ENCODE measurements at places on chromosomes 7 and 10. TPM values are rescaled to one million over a fixed set of nuclear protein-coding genes. Genes with fewer than 3 reads are reported as not detected.
A peak's percentile ranks its signal among the peaks of the same experiment; 100 is the strongest.

DNA sequence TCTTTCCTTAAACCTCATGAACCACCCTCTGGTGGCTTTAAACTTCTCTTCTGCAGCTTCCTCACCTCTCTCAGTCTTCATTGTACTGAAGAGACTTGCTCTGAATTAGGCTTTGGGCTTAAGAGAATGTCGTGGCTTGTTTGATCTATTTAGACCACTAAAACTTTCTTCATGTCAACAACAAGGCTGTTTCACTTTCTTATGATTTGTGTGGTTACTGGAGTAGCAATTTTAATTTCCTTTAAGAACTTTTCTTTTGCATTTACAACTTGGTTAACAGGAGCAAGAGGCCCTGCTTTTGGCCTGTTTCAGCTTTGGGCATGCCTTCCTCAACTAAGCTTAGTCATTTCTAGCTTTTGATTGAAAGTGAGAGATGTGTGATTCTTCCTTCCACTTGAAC is 38.1 kb upstream of the CDHR3 start:
- no peak for DNase-seq

DNA sequence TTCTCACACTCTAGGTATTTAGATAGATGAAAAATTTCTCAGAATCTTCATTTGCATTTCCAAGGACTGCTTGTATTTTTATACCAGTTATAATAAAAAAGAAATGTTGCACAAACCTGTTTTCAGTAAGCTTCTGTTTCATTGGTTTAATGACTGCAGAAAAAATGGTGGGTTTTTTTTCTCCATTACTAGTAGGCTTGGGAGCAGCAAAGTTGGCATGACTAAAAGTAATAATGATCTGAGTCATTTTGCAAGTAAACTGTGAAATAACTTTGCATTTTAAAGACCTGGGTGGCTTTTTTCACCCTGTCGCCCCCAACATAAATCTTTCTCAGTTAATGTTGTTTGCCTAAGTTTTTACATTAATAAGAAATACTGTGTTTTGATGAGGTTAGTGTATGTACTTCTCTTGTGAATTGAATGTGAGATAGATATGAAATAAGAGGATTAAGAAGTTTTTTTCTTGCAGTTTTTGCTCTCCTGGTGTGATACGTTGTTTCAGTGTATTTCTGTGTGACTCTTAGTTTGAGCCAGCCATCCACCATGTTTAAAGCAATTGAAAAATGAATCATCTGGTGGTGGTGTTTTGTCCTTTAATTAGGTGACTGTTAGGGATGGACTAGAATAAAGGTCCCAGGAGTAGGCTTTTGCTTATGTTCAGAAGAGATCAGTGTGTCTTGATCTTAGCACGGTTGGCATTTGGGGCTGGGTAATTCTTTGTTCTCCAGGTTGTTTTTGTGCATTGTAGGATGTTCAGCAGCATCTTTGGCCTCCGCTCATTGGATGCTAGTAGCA is 1.8 kb downstream of the GNAI1 start:
- no peak for DNase-seq

- no peak for DNase-seq
Observed at GRCh38 chr10:11144626-11145494, 127.2 kb downstream of the CELF2 start.

- no peak for DNase-seq
Observed at GRCh38 chr10:5404208-5405041, at the start of gene TUBAL3. Gene TUBAL3 (minus strand): TSS chr10:5404828. CDS start chr10:5404792, 36 bp downstream.

DNA sequence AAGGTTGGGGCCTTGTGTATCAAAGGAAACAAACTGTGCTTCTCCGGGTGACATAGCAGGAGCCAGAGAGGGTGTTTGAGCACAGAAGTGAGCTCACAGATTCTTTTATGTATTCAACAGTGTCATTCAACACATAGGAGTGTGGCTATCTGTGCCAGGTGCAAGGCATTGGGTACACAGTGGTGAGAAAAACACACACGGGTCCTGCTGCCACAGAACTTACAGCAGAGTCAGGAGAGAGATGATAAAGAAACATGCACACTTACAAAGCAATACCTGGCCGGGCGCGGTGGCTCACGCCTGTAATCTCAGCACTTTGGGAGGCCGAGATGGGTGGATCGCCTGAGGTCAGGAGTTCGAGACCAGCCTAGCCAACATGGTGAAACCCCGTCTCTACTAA is 16.3 kb upstream of the ECHDC3 start:
- DNase-seq, result no peak

Gene SLC39A12
- not detected for total RNA-seq

DNA sequence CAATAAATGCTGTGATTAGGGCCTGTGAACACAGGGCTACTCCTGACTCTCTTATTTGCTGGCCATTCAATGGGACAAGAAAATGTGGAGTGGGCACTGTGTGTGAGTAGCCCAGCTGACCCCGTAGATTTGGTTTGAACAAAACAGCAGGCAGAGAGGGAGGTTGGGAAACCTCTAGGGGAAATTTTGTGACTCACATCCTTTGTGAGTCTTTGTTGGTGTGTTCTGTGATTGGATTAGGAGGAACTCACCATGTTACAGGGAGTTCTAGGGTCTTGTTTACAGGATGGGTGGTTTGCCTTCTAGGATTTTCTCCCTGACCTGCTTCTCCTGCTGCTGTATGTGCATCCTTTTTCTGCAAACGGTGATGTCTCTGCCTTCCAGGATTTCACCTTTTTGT is 128.3 kb upstream of the MKI67 start:
- DNase-seq, result no peak

DNA sequence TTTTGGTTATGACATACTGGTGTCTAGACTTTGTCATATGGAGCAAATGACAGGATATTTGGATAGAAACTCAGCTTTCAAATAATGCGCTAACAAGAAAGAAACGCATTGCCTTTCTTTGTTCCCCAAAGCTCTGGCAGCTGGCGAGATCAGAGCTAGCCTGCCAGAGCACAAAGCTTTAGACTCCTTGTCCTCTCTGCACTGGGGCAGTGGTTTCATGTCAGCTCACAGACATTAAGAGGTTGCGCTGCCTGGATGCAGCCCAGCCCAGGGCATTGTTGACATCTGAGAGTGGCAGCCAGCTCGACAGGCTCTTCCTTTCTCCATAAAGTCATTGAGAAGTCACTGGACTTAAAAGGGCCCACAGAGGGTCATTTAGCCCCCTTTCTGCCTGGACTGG is 212.0 kb downstream of the PLXNA4 start:
- no peak for DNase-seq

DNA sequence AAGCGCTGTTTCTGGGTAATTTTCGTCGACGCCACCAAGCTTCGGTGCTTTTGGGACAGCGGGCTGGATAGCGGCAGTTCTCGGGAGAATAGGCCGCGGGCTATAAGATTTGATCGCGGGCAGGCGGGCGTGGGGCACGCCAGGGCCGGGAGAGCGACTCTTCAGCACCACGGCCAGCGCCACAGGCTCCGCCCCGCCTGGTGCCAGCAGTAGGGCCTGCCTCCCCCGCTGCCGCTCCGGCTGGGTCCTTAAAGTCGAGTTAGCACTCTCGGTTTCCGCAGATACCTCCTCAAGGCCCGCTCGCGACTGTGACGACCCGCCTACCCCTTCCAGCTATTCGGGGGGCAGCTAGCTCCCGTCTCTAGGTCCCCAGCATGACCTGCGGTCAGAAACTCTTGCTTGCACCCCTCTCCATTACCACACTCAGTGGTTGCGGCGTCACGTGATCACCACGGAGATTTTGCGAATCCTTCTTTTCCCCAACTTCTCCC is 9.4 kb downstream of the NXPH1 start:
- peak; percentile 90 for DNase-seq

- DNase-seq, result no peak
Observed at GRCh38 chr10:51985336-51985735, 285.9 kb upstream of the CSTF2T start.

Gene MLXIPL
- 5.5 TPM for total RNA-seq

DNA sequence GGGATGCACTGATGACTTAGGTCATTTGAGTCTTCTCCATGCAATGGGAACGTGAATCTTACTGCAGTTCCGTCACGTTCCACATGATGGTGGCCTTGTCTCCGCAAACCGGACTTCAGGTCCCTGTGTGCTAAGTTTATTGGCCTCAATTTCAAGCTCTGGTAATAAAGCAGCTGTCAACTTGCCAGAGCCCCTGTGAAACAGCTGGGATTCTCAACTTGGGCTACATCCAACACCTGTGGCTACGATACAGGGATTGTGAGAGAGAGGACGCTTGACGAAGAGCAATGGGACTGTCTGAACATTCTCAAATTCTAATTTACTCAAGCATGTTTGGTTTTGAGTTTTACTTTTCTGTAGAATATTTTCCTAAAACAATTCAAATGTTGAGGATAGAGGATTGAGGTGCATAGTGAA is 174.2 kb downstream of the PTN start:
- peak; percentile 83 for DNase-seq

Gene SKIDA1
- total RNA-seq, result 5.9 TPM

Gene TEX47
- not detected for total RNA-seq

Gene CNNM2
- total RNA-seq, result 17.0 TPM

GRCh38 chr10:62687230-62687748 is 117.2 kb upstream of the ADO start:
- DNase-seq, result no peak

- DNase-seq, result peak; percentile 82
Observed at GRCh38 chr10:45418849-45419675, 45.0 kb downstream of the ALOX5 start.

GRCh38 chr10:86601956-86602602 is 52.3 kb upstream of the OPN4 start:
- DNase-seq, result no peak

DNA sequence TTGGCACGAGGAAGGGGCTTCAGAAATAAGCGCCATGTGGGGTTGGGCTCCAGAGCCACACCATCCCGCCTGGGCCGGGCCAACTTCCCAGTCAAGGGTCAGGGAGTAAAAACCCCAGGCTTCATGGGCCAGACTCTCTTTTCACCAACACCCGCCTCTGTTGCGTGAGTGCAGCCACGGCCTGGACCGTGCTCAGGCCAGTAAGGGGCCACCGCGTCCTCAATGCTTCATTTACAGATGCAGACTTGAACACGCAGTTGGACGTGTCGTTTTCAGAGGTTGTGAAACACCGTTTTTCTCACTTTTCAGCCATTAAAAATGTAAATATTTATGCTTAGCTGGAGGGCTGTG is 161.0 kb downstream of the WDR37 start:
- DNase-seq, result peak; percentile 17

DNA sequence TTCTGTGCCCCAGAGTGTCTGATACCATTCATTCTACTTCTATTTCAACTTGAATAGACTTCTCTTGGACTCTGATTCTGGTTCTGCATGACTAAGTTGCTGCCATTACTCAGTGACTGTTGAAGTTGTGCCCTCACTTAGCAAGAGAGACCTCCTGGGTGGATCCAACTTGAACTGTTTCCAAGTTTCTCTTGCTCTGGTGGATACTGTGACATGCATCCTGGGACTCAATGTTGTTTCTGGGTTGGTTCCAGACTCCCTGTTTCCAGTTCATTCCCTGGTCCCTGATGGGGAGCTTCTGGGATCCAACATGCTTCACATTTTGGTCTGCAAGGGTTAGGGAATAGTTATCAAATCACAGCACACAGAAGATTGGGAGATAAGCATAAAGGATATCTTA is 26.2 kb upstream of the PRPF18 start:
- no peak for DNase-seq

DNA sequence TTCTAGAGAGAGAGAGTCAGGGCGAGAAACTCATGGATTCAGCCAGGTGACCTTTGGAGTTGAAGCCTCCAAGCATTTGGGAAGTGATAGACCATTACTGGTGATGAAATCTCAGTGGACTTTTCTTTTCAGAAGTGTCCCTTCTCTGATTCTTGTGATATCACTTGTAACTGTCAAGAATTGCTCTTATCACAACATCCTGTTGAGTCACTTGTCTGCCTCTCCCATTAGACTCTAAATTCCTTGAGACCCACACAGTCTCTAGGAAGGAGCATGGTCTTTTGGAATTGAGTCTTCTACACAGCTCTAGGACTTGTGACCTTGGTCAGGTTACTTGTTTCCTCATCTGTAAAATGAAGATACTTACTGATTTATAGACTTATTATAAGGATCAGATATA is 81.0 kb downstream of the CFAP58 start:
- DNase-seq, result no peak

DNA sequence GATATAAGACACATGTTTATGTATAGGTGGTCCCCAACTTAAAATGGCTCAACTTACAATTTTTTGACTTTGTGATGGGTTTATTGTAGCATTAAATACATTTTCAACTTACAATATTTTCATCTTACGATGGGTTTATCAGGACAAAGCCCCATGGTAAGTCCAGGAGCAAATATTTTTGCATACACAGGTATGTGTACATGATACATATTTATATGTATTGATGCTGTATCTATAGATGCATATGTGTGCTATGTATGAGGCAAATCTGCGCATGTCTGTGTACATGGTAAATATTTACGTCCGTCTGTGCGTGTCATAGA is 664 bp upstream of the UBE3C start:
- no peak for DNase-seq

Gene MALRD1
- 0.20 TPM for total RNA-seq

Gene PILRA
- 3.3 TPM for total RNA-seq

DNA sequence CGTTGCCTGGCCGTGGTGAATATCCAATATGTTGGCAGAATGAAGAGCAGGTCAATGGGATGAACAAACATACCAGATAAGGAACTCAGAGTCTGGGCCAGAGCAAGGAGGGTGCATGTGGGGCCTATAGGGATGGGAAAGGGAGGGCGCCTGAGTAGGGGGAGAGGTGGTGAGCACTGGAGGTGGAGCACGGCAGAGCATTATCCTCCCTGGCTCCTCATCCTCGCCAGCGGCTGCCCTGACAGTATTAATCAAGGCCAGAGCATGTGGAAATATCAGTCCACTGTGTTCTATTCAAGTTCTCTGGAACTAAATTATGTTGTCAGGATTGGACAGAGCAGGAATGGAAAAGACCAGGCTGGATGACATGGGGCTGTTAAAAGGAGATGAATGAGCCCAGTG is 254.8 kb upstream of the ZMIZ1 start:
- DNase-seq, result no peak

GRCh38 chr10:132270256-132270655 is 37.5 kb downstream of the STK32C start:
- DNase-seq, result no peak

DNA sequence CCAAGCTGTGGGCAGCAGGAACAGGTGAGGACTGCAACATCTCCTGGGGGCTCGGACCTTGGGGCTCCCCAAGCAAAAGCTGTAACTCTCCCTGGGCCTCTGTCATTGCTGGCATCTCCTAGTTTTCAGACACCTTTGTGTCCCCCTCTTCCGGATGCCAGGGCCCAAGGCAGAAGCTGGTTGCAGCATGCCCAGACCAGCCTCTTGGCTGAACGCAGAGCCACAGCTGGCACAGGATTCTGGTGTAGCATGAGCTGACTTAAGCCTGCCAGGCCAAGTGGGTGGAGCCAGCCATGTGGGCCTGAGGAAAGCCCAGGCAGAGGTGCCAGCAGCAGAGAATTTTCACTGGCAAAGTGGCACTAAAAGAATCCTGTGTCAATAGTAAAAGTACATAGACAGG is 43.5 kb downstream of the ZWINT start:
- DNase-seq, result no peak

DNA sequence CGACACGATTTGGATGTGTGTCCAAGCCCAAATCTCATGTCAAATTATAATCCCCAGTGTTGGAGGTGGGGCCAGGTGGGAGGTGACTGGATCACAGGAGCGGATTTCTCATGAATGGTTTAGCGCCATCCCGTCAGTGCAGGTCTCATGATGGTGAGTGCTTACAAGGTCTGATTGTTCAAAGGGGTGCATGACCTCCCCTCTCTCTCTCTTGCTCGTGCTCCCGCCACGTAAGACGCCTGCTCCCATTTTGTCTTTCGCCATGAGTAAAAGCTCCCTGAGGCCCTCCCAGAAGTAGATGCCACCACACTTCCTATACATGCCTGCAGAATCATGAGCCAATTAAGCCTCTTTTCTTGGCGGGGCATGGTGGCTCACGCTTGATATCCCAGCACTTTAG is 71.5 kb upstream of the NANOS1 start:
- peak; percentile 19 for DNase-seq

Gene MEIG1
- total RNA-seq, result 0.72 TPM

Data from H9 (cell line).